Foreskin fibroblast (primary cell): ENCODE measurements at places on chromosomes 2 and 18.

DNA sequence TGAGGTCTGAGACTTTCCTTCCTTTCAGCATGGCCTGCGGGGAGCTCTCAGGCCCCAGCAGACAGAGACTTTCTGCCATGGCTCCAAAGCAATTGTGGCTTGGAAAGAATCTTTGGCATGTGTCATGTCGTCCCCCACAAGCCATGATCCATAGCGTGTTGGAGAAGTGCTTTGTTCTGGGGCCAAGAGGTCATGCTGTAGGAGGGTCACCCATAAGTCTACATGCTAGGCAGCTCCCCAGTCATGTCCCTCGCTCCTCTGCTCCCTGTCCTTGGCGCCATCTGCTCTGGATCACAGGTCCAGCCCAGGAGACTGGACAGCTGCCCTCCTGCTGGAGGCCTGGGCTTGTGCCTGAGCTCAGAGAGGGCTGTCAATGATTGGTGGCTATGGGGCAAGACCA, 78.8 kb upstream of the LCLAT1 start:
- DNase-seq, result peak; percentile 59

DNA sequence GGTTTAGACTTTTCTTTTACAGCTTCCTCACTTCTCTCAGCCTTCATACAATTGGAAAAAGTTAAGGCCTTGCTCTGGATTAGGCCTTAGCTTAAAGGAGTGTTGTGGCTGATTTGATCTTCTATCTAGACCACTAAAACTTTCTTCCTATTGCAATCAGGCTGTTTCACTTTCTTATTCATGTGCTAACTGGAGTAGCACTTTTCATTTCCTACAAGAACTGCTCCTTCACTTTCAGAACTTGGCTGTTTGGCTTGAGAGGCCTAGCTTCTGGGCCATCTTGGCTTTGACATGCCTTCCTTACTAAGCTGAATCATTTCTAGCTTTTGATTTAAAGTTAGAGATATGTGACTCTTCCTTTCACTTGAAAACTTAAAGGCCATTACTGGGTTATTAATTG, 114.3 kb downstream of the ARHGEF4 start:
- DNase-seq, result no peak

DNA sequence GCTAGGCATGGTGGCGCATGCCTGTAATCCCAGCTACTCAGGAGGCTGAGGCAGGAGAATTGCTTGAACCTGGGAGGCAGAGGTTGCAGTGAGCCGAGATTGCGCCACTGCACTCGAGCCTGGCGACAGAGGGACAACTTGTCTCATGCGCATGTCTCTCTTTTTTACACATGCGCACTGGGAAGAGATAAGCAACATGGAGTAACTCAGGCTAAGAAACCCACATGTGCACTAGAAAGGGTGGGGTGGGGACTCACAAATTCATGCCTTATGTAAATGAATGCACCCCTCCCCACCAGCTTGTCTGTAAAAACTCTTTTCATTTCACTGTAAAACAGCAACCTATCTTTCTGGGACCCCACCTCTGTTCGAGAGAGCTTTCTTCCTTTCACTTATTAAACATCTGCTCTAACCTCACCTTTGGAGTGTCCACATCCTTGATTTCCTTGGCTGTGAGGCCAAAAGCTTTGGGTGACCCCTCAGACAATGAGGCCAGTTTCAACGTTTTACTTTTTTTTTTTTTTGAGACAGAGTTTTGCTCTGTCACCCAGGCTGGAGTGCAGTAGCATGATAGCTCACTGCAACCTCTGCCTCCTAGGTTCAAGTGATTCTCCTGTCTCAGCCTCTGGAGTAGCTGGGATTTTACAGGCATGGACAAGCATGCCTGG, 91.6 kb upstream of the RMP24 start:
- DNase-seq, result no peak

DNA sequence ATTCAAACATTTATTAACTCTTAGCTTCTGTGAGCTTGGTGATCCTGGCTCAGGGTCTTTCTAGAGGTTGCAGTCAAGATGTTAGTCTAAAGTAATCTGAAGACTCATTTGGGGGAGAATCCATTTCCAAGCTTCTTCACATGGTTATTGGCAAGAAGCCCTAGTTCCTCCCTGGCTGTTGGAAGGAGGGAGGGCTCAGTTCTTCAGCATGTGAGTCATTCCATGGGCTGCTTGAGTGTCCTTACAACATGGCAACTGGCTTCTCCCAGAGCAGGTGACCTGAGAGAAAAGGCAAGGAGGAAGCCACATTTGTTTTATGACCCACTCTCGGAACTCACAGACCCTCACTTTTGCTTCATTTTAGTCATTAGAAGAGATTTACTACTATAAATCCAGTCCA, 10.6 kb upstream of the C2orf74 start:
- peak; percentile 61 for DNase-seq

- no peak for DNase-seq
These were observed 100.7 kb upstream of the SMAD7 start for GRCh38 chr18:49051311-49051967.

GRCh38 chr18:28855524-28855923, 678.6 kb upstream of the CDH2 start:
- DNase-seq, result peak; percentile 28

DNA sequence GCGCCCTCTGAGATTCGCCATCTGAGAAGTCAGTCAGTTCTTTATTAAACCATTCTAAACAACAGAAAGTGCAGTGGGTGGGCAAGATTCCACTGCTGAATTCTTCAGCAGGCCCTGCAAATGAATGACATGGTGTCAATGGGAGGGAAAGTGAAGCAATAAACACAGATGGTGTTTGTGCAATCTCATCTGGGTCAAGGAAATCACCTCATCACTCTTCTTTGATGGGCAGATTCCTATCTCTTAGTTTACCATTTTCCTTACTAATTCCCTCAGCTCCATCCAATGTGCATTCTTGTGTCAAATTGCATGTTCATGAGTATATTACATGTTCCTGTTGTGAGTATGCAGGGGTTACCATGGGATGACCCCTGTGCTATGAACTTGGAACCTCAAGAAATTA, 100.7 kb upstream of the CYP1B1 start:
- DNase-seq, result peak; percentile 80

- no peak for DNase-seq
These were observed 88.0 kb downstream of the SMAD7 start for GRCh38 chr18:48862678-48863270.

GRCh38 chr18:70116949-70117348, 88.5 kb downstream of the RTTN start:
- no peak for DNase-seq

GRCh38 chr18:58106289-58107070, 62.5 kb downstream of the NEDD4L start:
- DNase-seq, result no peak

DNA sequence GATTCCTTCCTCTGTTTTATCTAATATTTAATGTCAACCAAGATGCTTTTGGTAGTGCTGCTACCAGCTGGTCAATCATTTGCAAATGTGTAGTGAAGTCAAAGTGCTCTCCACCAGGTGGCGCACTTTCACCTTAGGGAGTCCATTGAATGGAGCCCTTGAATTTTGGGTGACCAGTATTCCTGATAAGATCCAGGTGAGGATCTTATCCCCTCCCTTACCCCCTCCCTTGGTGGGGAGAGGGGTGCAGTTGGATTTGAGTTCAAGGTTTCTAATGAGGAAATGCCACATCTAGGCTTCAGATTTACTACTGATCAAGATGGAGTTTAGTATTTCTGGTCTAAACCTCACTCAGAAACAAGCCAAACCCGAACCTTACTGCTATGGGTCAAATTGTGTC, 12.0 kb upstream of the E2F6 start:
- DNase-seq, result peak; percentile 93

- no peak for DNase-seq
These were observed 305.0 kb upstream of the ID2 start for GRCh38 chr2:8376603-8377410.

GRCh38 chr2:100077456-100077855, 64.9 kb downstream of the AFF3 start:
- no peak for DNase-seq

- no peak for DNase-seq
These were observed 338.6 kb downstream of the STK39 start for GRCh38 chr2:167908786-167909185.

GRCh38 chr2:10330700-10331026, 28.0 kb downstream of the HPCAL1 start:
- no peak for DNase-seq

GRCh38 chr2:203650860-203651613, 55.4 kb upstream of the CD28 start:
- peak; percentile 51 for DNase-seq

DNA sequence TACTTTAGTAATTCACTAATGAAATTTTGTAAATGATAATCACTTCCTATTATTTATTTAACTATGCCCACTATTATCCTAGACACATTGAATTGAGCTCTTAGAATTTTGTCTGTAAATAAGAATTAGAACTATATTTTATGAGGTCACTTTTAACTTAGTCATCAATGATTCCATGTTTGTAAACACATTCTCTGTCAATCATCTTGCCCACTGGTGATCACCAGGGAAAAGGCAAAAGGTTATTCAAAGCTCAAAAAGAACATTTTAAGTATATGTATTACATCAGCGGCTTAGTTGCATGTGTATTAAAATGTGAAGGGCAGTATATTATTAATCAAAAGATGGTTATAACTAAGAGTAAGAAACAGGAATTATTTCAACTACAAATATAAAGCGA, 25.2 kb downstream of the SCN9A start:
- no peak for DNase-seq

- no peak for DNase-seq
These were observed 35.0 kb downstream of the AOX1 start for GRCh38 chr2:200620606-200621390.

GRCh38 chr2:21165350-21165749, 41.6 kb downstream of the TDRD15 start:
- DNase-seq, result no peak
